Muscle of back (tissue), 13 donors: ENCODE measurements at places on chromosomes 6 and 20.

- DNase-seq: no peak
Measured at GRCh38 chr6:73873081-73873480, 177.1 kb downstream of the CD109 start.

DNA sequence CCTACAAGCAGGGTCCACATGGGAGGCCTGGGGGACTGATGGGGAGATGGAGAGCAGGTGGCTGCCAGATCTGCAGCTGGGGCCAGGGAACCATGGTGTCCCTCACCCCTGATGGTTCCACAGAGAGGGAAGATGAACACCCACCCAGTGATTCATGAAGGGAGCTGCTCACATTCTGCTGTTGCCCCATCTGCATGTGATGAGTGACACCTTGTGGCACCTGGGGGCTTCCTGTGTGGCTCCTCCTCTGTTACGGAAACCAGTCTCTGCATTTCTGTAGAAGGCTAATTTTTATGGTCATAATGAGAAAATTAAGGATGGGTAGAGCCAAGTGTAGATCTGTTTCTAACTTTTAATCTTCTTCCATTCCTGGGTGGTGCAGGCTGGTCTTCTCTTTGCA lies 217.1 kb downstream of the SMOC2 start:
- no peak for DNase-seq

DNA sequence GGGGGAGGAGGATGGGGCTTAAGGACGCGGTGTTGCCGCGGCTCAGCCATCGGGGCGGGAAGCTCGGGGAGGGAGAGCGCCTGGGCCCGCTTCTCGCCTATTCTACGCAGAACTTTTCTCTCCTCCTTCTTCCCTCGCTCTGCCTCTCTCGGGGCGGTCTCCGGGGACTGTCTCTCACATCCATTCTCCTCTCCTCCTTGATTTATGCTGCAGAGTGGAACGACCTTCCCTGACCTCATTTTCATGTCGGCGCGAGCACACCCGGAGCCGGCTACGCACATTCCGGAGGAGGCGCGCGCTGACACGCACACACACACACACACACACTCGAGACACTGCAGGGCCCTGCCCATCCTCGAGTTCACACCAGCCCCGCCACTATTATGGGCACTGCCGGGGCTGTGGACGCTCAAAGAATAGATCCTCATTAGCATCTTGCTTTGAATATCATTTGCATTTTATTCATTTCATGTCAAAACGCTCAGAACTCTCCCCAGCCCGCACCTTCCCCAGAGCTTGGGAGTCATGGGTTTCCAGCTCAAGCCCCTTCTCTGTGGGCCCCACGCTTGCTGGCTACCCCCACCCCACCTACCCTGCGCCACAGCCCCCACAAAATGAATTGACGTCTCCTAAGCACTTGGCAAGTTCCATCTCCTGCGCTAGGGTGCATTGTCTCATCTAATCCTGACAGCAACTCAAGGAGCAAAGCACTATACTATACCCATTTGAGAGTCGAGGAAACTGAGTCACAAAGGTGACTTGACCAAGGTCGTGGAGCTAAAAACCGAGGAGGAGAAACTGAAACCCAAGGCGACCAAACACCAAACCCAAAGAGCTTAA lies 36.8 kb downstream of the NCR2 start:
- DNase-seq: peak; percentile 27

DNA sequence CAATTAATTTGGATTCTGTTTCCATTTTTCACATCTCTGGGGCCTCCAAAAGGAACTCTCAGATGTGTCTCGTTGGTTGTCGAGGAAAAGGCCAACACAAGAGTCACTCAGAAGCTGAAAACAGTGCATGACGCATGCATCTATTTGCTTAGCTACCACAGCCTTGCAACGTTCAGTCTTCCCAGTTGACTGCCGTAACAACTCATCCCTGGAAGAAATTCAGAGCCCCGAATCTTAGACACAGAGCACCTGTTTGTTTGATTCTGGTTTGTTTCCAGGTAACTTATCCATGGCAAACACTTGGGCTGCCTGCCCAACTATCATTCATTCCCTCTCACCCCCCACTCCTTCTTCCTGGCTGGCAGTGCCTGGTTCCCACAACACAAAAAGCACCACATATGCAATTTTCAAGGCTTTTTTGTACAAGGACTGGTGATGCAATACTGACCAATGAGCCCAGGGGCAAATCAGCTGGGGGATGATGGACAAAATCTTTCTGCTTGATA lies 60.5 kb downstream of the ZMYND8 start:
- no peak for DNase-seq

DNA sequence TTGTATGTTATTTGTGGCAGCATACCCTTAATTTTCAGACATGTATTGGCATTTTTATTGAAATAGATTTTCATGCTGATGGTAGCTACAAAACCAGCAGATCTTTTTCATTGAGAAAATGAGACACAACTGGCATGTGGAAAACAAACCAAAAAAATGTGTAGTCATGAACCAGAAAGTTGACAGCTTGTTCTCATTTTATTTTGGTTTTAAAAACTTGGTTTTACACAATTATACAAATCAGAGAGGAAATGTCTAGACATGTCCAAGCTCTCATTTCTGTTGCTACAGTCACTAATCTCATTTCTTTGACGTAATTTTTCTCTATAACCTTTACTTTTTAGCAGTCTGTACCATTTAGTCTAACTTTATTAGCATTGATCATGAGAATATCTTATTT lies 85.4 kb downstream of the GRIK2 start:
- no peak for DNase-seq

GRCh38 chr20:1934721-1935573 lies 39.7 kb downstream of the SIRPA start:
- no peak for DNase-seq

DNA sequence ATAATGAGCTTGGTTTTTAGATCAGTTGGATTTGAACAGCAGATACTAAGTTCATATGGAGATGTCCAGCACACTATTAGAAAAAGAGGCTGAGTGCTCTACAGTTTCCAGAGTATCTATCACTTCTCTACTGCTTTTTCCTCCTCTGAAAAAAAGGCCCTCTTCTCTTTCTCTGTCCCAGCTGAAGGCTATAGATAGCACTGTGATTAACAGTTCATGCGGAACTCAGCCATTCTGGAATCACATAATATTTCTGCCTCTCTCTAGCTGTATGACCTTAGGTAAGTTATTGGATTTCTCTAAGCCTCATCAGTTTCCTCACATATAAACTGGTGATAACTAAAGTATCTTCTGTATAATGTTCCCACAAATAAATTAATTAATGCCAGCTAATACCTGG lies 184.1 kb downstream of the UBE3D start:
- DNase-seq: no peak

DNA sequence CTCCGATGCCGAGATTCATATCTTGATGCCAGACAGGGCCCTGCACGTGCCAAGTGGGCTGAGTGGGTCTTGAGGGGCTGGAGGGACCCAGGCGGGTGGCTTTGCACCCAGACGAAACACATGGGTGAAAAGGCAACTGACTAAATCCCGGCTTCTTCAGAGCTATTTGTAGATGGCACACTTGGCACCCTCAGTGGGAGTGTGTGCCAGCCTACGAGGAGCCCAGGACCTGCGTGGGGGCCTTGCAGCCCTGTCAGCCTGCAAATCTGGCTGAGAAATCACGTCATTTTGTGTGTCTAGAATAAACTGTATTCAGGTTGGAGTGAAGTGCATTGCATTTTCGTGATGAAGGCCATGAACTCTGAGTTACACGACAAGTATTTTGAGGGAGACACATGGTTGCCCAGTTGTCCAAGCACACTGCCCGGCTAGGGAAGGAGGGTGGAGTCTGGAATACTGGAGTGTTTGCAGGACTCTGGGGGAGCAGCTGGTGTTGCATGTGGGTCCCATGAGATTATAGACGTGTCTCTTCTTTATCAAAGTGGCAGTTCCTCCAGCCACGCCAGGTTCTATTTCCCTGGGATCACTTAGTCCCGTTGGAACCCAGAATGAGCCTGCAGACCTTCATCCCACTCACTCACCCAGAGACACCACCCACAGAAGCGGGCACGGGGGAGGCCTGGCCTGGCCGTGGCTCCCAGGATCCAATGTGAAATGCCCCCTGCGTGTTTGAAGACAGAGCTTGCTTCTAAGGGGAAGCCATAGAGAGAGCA lies 60.2 kb downstream of the DLL1 start:
- no peak for DNase-seq
